Kidney epithelial cell (primary cell): ENCODE measurements at places on chromosomes 2 and 18.
A peak's percentile ranks its signal among the peaks of the same experiment; 100 is the strongest.

- DNase-seq = no peak
Observed at GRCh38 chr2:167293172-167293781, 405.0 kb downstream of the XIRP2 start.

DNA sequence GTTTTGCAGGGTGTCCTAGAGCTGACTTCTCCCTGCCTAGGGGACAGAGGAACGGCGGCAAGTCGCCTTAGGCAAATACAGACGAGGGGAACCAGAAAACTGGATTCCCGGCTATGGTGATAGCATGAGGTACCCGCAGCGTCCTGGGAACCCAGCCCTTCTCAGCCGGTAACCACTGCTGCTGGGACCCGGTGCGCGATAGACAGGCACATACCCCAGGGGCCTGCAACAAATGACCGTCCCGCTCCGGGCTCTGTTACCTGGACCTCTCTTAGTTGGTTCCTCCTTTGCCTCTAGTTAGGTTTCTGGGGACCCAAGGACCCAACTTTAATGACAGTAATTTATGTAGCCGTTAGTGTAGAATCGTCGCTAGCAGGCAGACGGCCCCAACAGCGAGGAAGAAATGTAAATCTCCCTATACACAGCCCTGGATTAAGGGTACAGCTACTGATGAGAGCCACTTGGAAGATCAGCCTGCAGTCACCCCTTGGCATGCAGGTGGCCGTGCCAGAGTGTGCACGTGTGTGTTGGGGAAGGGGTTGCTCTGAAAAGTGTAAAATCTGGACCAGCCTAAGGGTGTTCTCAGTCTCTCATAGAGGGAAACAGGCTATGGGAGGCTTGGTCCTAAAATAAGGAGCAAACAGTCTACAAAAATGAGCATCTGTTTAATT is 819 bp upstream of the SERPINE2 start:
- no peak for DNase-seq

DNA sequence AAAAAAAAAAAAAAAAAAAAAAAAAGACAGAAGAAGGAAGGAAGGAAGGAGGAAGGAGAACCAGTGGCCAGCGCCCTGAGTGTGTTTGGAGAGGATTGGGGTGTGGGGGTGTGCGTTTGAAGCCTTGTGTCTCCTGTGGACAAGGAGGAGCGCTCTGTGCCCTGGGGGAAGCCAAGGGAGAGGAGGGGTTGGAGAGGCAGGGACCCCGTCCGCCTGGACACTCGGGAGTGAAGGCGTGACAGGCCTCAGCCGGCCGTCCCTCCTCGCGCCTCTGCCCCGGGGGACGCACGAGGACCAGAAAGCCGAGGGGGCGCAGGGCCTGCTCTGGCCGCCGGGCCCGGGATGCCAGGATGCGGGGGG is 44.9 kb downstream of the SERTAD2 start:
- no peak for DNase-seq

DNA sequence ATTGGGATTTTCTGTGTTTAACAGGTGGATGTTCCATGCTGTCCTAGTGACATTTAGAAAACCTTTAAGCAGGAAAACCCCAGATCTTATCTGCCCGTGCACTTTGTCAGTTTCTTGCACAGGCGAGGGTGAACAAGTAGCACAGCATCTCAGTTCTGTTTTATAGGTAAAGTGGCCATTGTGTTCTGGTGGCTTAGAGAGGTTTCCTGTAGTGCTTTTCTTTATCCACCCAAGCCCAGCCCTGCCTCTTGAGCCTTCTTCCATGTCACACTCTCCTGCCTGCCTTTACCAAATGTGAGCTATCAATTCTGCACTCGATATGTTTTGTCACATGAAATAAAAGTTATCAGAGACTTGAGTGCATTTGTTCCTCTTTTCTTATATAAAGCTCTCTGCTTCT is 135.3 kb upstream of the NOSTRIN start:
- no peak for DNase-seq

DNA sequence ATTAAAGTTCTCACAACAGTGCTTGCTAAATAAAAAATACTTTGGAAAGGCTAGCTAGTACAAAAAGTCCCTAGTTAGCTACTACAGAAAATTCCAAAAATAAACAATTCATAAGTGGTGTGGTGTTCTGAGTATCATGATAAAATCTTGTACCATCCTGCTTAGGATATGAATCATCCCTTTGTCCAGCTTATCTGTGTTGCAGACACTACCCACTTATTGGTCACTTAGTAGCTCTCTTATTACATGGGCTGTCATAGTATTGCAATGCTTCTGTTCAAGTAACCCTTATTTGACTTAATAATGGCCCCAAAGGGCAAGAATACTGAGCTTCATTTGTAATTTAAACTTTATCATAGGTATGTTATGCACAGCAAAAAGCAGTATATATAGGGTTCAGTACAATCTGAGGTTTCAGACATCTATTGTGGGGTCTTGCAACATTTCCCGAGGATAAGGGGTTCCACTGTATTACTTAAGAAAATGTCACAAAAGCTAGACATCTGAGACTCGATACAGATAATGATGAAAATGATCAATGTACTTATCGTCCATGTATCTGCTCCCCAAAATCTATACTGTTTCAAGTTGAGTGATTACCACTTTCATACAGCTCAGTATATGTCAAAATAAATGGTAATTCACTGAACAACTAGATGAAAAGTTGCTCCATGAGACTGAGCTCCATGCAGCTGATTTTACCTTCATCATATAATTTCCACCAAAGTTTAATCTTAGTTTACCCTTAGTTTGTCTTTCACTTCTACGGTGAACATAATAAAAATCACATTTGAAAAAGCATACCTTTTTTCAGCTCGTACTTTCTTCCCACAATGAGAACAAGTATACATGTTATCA is 93.8 kb downstream of the C2orf74 start:
- DNase-seq = peak; percentile 25

DNA sequence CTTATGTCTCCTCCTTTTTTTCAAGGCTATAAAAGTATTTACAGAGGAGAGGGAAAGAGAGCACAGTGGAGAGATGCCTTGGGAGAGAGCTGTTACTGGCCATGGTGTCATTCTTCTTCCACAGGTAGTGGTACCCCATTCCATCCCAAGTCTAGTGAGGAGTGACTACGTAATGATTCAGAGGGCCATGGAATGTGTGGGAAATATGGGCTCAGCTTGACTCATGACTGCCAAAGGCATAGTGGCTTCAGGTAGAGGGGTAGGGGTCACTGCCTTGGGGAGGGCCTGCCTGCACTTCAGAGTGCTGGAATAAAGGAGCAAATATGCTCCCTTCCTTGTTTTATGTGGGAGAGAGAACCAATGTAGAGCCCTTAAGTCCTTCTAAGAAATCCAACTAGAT is 620.6 kb downstream of the IRS1 start:
- peak; percentile 18 for DNase-seq

GRCh38 chr2:60358476-60358875 is 195.0 kb downstream of the BCL11A start:
- no peak for DNase-seq

DNA sequence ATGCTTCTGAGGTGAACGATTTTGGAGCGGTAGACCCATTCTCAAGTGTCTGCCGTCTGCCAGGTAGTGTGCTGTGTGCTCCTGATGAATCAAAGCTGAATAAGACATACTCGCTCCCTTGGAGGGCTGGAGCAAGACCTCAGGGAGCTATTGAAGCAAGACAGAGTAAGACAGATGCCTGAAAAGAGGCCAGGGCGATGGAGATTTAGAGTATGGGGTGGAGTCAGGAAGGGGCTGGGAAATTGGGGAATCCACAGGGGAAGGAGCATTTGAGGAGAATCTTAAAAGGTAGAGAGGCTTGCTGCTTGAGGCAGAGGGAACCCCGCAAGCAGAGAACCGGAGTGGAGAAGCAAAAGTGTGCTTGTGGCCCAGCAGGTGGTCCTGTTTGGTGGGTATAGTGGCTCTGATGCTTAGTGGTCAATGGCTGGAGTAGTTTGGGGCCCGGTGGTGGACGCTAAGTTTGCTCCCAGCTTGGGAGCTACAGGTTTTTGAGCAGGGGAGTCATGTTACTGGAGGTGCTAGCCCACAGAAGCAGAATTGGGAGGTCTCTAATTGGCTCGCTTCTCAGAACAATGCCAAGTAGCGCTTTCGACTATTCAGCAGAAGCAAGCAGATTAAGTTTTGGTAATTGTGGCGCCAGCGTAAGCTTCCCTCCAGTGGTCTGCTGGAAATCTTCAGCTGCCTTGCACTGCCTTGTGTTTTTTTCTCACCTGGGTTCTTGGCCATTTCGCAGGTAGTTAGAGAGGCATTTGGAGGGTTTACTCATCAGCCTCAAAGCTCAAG is 2.0 kb downstream of the CNNM4 start:
- DNase-seq = no peak

- DNase-seq = no peak
Observed at GRCh38 chr2:218732761-218733158, 22.1 kb downstream of the TTLL4 start.

DNA sequence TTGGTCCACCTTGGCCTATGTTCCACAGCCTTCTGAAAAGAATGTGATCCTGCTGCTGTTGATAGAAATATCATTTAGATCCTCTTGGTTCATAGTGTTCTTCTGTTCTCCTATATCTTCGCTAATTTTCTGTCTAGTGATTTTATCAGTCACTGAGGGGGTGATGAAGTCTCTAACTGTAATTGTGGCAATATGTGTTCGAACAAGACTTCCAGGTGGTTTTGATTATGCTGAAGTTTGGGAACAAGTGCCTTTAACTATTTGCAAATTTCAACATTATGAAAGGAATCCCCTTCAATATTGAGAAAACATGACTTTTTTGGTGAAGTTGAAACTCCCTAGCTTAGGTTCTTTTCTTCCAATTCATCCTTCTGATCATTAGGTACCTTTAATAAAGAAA is 140.4 kb downstream of the MTX2 start:
- no peak for DNase-seq

DNA sequence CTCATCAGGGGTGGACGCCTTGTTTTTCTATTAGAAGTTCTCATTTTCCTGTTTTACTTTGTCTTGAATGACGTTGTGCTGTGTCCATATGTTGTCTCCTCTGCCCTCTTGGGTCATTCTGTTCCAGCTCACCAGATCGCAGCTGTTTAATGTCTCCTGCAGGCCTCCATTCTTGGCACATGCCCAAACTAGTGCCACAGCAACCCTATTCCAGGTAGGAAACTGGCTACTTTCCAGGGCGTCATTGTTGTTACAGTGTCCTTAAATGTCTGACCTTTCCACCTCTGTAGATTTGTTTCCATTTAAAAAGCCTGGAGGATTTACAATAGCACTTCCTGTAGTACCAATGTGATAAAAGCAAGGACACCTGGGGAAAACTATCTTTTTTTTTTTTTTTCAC is 500.7 kb downstream of the METTL4 start:
- DNase-seq = no peak

DNA sequence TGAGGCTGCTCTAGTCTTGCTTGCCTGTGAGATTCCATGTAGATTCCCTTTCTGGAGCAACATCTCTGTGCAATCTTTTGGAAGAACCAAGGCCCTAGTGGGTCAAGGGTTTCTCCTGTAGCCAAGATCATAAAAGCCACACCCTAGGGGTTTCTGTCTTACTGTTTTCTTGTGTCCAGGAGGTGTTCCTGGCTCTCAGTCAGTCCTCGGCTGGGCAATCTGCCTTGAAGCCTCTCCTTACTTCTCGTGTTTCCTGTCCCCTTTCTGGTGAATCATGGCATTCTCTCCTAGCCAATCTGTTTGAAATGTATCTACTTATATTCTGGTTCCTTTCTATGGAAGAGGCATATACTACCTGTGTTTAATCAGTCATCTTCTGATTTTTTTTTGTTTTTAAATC is 484.8 kb upstream of the UBE2E3 start:
- DNase-seq = no peak

DNA sequence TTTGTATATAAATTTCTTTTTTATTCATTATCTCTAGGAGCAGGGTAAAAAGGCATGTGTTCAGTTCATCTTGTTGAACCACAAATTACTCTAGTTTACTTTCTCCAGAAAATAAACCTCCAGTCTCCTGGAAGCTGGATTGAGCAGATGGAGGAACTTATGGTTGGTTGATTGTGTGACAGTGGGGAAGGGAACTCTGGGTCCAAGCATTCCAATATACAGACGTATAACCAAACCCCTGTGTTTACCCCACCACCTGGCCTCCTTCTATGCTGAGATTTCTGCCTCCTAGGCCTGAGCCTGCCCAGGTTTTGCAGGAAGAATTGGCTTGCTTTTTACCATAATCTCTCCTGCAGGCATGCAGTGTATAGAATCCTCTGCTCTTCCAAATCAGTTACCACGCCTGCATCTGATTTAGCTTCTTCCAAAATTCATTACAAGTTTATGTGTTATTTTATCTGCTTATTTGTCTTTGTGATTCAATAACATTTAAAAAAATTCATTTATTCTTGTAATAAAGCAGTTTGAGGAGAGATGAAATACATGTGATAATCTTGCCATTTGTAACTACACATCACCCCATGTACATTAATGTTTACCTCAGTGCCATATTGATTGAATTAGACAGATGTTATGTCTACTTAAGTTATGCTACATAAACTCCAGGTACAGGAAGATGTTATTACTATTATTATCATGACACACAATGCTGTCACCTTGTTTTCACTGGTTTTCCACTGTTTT is 2.5 kb upstream of the RAB27B start:
- DNase-seq = no peak

DNA sequence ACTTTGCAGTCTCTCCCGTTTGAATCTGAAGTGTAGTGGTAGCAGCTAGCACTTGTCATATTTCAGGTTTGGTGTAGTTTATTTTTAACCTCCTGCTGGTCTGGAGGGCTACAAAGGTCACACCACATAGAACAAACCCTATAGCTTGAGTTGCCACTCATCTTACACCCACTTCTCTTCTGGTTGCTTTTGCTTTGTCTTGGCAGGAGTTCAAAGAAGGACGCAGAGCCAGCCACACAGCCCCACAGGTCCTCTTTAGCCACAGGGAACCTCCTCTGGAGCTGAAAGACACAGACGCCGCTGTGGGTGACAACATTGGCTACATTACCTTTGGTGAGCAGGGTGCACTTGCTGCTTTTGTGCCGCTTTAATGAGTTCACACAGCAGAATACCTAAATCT is 15.6 kb upstream of the GPBAR1 start:
- DNase-seq = no peak

DNA sequence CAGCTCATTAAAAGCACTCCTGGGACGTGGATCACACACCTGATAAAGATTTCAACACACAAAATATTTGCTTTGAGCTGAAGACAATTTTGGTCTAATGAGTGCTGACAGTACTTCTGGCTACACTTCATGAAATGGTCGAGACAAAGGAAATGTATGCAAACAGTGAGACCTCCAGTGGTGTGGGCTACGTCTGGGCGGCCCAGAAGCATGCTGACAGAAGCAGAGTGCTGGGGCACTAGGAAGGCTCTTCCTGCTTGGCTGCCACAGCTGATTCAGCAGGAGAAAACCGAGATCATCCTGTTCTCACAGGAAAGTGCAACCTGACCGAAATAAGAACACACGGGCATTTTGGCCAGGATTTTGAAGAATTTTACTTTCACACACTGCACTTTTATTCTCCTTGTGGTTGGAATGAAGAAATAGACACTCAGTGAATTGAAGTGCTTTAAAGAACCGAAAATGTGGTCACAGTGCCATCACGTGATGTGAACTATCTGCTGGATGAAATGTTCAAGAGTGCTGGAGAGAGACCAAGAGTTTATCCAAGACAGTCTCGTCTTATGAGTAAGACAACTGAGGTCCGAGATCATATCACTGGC is 149.5 kb downstream of the CCBE1 start:
- no peak for DNase-seq

GRCh38 chr2:158495175-158495574 is 38.4 kb downstream of the PKP4 start:
- DNase-seq = no peak
